Esophagus mucosa (tissue), 1 donor: ENCODE measurements at places on chromosomes 7 and 10. TPM values are rescaled to one million over a fixed set of nuclear protein-coding genes. Genes with fewer than 3 reads are reported as not detected.

- ATAC-seq = no peak
Observed at GRCh38 chr10:104642658-104643302, 1.7 kb downstream of the SORCS3 start.

GRCh38 chr10:127563718-127564553 is 14.8 kb downstream of the NPS start:
- ATAC-seq = no peak

DNA sequence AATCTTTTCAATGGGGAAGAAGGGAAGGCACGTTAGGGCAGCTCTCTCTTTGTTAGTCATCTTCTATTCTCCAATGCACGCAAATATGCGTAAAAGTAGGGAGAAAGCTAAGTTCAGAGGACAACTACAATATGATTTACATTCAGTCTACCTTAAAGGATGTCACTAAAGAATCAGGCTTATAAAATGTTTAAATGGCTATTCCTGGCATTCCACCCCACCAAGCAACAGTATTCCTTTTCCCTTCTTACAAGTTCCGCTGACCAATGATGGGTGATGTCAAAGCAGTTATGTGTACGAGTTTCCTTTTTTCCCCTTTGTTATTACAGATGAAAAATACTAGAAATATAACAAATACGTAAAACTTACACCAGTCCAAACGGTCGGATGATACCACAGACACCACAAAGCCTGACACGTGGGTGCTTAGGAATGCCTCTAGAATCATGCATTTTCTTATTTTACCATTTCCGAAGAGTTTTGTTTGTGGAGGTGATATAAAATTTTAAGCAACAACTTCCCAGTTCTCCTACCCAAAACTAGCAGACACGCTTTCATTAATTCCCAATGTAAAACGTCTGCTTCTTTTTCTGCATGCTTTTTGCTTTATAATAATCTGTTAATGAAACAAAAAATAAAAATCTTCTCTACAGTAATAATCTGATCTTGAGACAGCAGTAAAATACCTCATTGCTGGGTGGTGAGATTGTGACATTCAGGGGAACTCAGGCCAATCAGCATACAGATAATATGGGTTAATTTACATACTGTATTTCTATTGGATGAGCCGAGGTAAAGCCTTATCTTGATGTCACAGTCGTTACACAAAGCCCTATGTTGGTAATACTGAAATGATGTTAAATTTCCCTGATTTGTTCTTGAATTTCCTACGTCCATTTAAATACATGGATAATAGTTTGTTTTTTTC is 708 bp upstream of the GPR85 start:
- ATAC-seq = peak; percentile 33

DNA sequence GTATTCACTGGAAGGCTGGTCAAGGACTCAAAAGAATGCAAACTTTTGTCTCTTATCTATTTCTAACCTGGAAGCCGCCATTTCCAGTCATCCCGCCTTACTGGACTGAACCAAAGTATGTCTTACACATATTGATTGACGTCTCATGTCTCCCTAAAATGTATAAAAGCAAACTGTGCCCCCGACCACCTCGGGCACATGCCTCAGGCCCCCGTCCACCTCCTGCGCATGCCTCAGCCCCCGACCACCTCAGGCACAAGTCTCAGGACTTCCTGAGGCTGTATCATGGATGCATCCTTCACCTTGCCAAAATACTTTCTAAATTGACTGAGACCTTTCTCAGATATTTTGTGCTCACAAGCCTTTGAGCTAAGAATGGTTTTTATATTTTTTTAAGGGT is 148.6 kb downstream of the PTPRN2 start:
- ATAC-seq = no peak

GRCh38 chr7:38127216-38128207 is 50.5 kb upstream of the STARD3NL start:
- ATAC-seq = no peak

- no peak for ATAC-seq
Observed at GRCh38 chr7:19439517-19439916, 269.3 kb downstream of the POLR1F start.

DNA sequence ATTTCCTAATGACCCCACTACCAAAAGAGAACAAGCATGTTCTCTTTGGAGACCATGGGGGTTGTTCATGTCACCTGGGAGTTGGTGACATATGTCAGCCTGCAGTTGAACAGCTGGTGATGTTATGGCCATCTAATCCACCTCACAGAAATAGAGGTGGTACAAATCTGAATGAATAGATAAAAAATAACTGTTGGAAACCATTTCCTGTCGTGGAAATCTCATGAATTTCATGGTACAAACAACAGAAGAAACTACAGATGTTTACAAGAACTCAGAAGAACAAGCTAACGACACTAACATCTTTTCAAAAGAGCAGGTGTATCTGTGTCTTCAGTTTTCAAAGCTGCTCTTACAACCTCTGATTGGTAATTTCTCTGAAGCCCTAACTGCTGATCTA is 81.3 kb downstream of the RAPGEF5 start:
- ATAC-seq = no peak

- no peak for ATAC-seq
Observed at GRCh38 chr10:63068246-63068645, 64.9 kb upstream of the NRBF2 start.

DNA sequence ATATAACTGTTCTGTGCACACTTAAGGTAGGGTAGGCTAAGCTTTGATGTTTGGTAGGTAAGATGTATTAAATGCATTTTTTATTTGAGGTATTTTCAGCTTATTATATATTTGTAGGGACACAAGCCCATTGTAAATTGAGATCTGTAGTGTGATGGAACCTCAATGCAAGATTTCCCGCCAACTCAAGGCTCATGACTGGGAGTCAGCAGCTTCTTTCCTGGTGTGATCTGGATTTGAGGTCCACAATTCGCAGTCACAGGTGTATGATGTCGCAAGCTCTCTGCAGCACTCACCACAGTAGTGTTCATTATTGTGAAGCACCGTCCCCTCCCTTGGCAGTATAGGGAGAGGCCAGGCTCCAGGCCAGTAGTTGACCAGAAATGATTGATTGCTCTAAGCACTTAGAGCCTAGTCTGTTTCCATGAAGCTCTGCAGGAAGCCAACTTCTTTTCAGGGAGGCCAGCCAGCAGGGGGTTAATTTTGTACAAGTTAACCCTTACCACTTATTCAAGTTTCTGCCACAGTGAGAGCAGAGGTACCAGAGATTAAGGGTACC is 54.9 kb downstream of the SEM1 start:
- ATAC-seq = peak; percentile 77

DNA sequence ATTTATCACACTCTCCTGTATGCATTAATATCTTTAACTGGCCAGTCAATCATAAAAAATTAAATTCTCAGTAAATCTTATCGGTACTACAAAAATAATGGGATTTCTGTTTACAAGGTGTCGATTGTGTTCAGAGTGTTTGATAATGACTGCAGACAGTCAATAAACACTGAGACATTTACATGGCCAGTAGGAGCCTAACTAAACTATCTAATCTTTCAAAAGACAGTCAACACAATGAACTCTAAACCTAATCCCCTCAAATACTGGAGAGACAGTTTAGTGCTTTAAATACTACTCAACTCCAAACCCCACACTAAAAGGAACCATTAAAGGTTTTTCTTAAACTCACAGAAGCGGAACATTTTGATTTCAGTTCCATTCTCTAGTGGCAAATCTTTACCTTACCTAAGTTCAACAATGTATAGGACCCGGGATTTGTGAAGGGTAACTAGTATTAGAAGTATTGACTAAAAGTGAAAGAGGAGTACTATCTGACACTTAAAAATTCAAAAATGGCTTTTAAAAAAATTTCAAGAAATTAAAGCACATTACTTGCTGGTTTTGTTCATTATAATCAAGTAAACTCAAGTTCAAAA is 37.3 kb upstream of the EXOC6 start:
- ATAC-seq = no peak

GRCh38 chr10:61063901-61064300 is 119.9 kb upstream of the RHOBTB1 start:
- no peak for ATAC-seq

DNA sequence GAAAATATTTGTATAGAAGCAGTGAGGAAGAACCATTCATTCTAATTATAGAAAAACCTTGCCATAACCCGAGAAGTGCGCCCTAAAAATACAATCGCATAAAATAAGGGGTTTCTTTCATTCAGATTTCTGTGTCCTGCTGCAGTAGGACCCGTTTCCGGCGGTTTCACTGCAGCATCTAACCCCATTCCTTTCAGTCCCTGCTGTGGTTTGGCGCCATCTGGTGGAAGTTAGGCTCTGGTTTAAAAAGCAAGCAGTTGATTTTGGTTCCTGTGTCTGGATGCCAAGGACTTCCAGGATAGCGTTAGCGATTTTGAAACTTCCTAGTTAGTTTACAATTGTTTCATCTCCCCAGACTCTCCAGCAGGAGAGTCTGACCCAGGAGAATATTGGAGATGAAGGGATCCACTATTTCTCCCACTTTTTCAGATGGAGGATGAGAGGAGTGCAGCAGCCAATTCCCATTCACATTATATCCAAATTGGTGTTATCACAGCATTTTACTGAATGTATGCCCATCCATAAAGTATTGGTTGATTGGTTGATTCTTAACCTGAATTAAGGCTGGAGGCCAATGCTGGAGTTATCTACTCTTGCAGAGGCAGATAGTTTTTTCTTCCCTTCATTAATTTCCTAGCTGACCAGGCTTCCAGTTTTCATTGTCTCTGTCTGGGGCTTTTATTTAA is 128.8 kb upstream of the CACNA2D1 start:
- peak; percentile 41 for ATAC-seq

DNA sequence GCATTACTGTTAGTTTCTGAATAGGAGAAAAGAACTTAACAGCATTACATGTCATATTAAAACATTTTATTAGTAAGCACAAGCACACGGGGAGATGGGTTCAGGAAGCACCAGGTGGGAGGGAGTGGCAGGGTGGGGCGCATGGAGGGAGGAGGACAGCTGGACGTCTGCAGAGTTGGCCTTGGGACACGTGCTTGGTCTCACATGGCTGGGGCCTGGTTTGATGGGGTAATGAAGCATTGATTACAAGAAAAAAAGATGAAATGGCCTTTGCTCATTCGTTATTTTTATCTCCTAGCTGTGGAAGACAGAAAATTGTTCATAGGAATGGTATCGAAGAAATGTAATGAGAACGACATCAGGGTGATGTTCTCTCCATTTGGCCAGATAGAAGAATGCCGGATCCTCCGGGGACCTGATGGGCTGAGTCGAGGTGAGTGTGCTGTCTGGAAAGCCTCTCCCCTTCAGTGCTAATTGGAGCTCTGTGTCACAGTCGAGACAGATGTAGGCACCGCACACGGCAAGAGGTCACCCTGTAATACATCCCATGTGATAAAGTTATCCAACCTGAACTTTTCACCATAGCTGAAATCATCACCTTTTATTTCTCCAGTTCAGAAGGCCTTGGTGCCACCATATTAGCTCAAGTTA is 239.9 kb downstream of the CELF2 start:
- ATAC-seq = no peak

DNA sequence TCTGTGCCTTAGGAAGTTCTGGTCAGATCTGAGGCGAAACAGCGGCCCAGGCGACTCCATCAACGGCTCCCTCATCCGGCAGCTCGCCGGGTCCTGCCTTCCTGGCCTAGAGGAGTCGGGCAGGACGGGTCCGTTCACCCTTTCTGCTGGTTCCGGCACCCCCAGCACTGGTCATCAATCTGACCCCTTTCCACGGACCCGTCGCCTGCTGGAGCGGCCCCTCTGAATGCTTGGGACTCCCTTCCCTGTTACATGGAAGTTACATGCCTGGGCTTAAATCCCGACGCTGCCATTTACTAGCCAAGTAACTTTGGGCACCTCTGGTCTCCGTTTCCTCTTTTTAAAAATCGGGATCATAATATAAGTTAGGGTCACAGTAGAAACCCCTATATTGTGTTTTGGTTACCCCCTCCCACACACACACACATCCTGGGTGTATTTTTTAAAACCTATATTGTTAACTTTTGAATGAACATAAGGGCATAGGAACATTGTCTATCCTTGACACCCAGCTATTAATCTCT is 607 bp upstream of the GGCT start:
- ATAC-seq = no peak

- ATAC-seq = no peak
Observed at GRCh38 chr10:70901276-70901878, 13.0 kb upstream of the PCBD1 start.

DNA sequence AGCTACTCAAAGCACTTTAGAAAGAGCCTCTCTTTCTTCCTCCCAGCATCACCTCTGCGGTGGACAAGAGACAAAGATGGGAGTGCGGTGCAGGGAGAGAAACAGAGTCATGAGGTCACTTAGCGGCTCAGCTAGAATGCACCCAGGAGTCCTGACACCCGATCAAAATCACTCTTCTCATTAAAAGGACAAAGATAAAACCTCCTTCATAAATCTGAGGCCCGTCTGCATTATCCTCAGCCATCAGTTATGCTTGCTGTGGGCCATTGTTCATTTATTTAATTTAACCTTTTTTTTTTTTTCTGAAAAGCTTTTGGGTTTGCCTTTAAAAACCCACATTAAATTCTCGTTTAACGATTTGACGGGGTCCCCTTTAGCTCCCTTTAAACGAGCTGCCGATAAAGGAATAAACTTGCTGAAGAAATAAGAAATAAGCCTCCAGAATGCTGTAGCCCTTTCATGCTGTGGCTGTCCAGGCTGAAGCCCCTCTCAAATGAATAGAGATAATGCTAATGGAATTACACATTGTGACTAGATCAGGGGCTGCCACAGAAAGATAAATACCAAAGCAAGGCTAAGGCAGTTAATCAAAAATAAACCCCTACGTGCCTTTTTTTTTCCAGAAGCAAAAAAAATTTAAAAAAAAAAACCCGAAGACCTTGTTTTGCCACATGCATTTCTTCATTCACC is 16.1 kb upstream of the PLXNA4 start:
- no peak for ATAC-seq

GRCh38 chr7:155454183-155455112 is 3.5 kb upstream of the EN2 start:
- no peak for ATAC-seq

DNA sequence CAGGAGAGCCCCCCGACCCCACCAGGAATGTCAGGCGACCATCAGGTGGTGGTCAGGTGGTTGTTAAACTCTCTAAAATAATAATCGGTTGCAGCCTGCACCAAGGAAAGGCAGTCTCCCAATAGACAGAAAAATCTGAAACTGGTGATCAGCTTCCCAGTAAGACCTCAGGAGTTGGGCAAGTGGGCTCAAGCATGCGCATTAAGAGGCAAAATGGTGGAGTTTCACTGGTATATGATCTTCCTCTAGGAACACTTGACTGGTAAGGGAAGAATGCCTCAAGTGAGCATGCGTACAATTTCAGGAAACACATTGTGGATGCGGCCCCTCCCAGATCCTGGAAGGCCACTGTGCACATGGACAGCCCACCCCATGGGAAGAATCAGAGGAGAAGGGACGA is 619.9 kb downstream of the TYW1 start:
- ATAC-seq = no peak

- peak; percentile 67 for ATAC-seq
Observed at GRCh38 chr10:80443531-80443974, 10.6 kb upstream of the TSPAN14 start.

SHTN1 gene
- 23.9 TPM for total RNA-seq

TECPR1 gene
- 15.7 TPM for total RNA-seq

HPS6 gene
- 14.2 TPM for total RNA-seq

EBLN1 gene
- not detected for total RNA-seq

ZNF735 gene
- total RNA-seq = not detected
